D721Med (cell line): ENCODE measurements at places on chromosomes 6 and 20.

DNA sequence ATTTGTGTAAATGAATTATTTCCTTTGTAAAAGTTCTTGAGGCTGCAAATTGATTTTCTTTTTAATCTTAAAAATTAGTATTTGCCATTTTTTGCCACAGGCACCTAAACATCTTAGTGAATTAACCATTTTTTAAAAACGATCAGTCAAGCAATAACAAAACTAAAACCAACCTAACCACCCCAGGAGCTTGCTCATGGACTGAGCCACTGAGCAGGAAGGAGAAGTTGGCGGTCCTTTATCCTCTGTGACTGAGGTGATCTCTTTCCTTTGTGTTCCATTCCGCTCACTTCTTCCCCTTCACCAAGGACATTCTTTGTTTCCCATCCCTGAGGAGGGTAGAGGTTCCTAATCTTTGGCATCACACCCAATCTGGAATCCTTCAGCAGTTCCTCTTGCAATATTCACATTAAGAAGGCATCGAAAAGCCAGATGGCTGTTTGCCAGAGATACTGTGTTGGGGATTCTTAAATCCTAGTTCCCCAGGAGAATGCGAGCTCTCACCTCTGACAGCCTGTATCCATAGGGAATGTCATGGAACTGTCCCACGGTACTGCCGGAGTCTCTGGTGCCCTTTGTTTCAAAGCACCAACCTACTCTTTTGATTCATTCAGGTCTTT, 30.5 kb downstream of the RPRD1B start:
- DNase-seq, result no peak

- DNase-seq, result peak; percentile 77
Measured at GRCh38 chr20:50625986-50626677, 65.2 kb downstream of the RIPOR3 start.

DNA sequence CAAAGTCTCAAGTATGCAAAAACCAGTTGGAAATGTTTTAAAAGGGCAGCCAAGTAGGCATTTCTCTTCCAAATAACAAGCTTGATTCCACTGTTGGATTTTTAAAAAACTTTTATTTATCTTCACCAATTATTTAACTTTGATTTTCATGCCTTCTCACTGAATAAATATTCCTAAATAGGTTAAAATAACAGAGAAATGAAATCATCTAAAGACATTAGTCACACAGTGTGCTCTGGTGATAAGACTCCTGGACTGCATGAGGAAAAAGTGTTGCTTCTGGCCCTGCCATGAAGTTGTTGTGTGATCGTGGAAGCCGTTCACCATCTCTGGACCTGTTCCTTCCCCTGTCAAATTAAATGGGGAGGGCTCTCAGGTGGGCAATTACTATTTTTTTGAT, 33.8 kb upstream of the IGF2R start:
- no peak for DNase-seq

DNA sequence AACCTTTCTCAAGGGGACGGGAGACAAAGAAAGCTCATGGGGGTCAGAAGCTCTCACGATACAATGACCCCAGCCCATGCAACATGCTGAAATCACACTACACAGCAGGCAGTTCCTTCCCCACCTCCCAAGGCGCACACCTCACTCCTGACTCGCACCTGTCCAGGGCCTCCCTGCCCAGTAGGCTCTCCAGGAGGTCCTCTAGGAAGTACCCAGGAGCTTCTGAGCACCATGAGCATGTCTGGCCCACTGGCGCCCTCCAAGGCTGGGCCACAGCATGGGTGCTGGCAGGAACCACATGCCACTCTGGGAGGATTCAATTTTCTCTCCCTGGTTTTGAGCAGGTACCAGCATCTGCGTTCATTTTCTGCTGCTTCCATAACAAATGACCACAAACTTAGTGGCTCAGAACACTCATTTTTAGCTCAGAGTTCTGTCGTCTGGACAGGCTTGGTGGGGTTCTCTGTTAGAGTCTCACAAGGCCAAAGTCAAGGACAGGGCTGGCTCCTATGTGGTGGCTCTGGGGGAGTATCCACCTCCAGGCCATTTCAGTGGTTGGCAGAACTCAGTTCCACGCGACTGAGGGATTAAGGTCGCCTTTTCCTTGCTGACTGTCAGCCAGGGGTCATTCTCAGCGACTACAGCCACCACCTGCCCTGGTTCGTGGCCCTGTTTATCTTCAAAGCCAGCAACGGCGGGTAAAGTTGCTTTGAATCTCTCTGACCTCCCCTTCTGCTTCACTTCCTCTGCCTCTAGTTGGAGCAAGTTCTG, 32.7 kb downstream of the ACSS1 start:
- no peak for DNase-seq

DNA sequence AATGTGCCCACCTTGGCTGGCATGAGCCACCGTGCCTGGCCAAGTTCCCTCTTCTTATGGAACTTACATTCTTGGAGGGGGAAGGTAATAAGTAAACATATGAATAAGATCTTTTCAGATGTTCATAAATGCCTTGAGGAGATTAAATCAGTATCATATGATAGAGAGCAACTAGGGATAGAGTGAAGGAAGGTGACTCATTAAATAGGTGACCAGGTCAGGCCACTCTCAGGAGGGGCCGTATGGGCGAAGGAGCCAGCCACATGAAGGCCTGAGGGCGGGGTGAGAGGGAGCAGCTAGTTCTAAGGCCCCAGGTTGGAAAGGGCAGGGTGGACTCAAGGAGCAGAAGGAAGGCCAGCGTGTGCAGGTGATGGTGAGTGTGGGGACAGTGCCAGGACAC, 91.1 kb downstream of the UST start:
- DNase-seq, result no peak

DNA sequence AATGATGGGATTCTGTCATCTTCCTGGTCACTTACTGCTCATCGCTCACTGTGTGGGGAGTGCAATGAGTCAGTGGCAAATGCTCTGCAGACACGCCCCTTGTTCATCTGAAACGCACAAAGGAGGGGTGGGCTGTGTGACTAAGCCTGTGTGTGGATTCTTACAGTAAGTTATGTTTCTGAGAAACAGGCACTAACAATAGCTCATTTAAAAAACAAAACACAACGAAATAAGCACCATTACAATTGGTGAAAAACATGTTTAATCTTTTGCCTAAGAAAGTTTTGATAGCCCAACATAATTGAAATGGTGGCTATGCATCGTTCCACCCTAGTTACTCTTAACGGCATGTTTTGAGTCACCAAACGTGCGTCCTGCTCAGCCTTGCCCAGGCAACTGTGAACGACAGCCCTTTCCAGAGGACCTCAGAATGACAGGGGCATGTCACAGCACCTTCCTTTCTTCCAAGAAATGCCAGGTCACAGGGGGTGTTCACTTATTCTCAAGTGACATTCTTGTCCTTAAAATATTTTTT, 118.4 kb upstream of the SGK1 start:
- DNase-seq, result no peak

GRCh38 chr6:130913120-130913519, 85.9 kb downstream of the SMLR1 start:
- DNase-seq, result no peak

GRCh38 chr20:59788196-59788735, 145.2 kb downstream of the SYCP2 start:
- DNase-seq, result no peak

DNA sequence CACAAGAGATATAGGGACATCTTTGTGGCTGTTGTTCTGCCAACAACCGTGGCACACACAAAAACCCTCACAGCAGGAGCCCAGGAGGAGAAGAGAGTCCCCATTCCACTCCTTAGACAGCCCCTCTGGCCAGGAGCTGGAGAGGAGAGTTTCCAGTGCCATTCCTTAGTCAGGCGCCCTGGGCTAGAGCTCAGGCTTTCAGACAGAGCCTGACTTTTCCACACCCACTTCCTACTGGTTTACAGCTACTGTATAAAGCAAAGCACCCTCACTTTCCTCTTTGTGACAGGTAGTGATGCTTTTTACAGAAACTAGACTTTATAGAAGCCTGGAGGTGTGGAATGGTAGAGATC, 145.9 kb downstream of the SYCP2 start:
- DNase-seq, result no peak

DNA sequence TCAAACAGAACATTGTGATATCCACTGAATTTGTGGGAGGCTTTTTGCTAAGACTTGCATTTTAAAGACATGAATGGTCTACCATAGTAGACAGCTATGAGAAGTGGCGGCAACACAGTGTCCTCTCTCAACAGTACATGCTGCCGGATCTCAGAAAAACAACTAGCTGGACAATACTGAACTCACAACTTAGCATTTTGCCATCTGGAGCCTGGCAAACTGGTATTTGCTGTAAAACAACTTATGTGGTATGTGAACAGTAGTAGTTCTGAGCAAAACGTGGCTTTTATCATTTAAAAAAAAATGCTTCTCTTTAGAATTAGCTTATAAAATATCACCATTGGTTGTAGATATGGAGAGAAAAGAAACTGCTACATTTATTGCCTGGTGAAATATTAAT, 3.3 kb upstream of the PXDC1 start:
- DNase-seq, result no peak

GRCh38 chr6:37048851-37049757, 43.6 kb downstream of the FGD2 start:
- DNase-seq, result no peak

DNA sequence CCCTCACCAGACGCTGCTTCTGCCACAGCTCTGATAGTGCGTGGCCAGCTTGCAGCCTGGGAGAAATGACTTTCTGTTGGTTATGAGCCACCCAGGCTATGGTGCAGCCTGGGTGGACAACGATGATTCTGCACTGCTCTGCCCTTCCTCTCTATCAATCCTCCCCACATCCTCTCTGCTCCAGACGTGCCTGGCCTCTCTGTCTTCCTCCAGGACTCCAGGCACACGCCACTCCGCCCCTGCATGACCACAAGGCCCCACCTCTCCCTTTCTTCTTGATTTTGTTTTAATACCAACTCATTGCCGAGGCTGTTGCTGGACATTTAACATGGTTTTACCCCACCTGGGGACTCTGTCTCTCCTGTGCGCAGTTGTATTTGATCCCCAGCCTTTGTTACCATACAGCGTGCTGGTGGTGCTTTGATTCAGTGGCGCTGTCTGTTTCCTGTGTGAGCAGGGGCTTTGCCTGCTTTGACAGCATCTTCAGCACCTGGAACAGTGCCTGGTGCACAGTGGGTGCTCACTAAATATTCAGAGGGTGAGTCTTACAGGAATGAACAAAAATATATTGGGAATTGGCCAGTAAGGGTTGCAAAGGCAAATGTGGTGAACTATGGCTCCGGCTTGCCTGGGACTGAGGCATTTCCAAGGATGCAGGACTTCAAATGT, 280.9 kb downstream of the CDH26 start:
- DNase-seq, result no peak

GRCh38 chr20:62347445-62347844, 19.7 kb downstream of the LAMA5 start:
- no peak for DNase-seq

- no peak for DNase-seq
Measured at GRCh38 chr20:63641146-63641791, 12.0 kb downstream of the STMN3 start.

DNA sequence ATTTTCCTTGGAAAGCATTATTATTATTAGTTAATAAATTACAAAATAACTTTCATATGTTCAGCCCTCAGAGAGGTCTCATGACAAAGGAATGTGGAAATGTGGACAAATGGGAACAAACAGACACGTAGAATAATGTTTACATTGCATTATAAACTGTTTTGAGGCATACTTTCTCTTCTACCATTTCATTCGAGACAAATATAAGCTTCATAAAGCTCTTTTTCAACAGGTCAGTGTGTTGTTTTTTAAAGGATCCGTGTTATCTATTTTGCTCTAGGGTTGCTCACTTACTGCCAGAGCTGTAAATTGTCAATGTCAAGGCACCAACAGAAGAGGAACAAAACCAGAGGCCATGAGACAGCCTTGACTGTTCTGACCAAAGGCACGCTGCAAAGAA, 256.8 kb downstream of the PHACTR1 start:
- DNase-seq, result no peak

DNA sequence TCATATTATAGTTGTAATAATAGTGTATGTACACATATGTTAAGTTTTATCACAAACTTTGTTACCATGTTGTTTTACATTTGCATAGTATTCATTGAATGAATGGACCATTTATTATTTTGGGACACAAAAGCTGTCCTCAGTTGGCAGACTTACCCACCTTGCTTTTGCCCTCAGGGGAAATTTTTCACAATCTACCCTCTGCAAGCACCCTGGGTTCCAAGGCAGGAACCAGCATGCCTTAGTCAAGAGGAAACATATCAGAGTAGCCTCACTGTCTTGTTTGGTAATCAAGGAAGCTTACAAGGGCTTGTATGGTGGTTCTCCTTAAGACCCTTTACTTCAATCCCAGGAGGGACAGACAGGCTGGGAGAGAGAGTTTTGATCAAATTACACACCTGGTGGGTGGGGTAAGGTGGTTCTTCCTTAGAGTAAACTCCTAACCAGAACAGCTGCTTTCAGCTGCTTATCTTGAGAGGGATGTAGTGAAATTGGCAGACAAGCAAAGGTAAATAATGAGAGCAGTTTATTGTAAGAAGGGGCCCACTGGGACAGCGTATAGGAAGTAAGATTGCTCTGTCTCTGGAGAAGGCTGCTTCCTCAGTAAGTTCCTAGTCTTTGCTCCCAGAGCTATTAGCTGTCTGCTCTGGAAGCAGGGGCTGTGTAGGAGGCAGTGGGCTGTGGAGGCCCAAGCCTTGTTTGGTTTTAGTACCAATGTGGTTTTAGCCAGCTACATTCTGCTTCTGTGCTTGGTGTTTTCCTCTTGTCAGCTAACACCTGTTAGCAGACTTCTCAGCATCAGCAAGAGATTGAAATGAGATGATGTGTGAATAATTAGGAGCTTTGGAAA, 31.1 kb downstream of the BRPF3 start:
- no peak for DNase-seq

DNA sequence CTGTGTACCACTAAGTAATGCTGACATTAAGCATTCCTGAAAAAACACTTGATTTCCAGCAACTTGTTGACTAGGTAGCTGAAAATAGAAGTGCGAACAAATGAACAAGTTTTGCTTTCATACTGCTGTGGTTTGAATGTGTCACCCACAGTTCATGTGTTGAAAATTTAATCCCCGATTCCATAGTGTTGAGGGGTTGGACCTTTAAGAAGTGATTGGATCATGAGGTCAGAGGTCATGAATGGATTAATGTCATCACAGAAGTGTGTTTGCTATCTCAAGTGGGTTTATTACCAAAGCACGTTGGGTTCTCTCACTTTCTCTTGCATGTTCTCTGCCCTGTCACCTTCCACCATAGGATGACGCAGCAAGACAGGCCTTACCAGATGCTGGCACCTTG, 568.5 kb downstream of the UTRN start:
- no peak for DNase-seq

DNA sequence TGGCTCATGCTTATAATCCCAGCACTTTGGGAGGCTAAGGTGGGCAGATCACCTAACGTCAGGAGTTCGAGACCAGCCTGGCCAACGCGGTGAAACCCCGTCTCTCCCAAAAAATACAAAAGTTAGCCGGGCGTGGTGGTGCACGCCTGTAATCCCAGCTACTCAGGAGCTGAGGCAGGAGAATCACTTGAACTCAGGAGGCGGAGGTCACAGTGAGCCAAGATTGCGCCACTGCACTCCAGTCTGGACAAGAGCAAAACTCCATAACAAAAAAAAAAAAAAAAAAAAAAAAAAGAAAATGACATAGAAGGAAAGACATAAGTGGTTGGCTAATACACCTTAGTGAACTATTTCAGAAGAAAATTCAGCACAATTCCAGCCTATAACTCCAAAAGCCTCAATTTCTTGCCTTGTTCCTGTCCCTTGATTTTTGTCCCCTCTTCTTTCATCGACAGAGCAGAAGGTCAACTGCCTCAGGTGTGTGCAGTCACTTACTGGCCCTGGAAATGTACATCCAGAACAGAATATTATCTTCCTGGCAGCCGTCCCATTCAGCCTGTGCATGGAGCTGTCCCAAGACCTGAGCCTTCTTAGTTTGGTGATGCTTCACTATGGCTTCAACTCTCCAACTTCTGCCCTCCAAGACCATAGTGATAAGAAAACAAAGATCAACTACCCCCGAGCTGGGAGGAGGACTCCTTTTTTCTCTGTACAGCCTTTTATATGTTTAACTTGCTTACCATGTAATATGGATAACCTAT, 117.6 kb downstream of the LY86 start:
- DNase-seq, result no peak
